Posterior cingulate gyrus (tissue), 11 donors: ENCODE measurements at places on chromosomes 3 and 15.

DNA sequence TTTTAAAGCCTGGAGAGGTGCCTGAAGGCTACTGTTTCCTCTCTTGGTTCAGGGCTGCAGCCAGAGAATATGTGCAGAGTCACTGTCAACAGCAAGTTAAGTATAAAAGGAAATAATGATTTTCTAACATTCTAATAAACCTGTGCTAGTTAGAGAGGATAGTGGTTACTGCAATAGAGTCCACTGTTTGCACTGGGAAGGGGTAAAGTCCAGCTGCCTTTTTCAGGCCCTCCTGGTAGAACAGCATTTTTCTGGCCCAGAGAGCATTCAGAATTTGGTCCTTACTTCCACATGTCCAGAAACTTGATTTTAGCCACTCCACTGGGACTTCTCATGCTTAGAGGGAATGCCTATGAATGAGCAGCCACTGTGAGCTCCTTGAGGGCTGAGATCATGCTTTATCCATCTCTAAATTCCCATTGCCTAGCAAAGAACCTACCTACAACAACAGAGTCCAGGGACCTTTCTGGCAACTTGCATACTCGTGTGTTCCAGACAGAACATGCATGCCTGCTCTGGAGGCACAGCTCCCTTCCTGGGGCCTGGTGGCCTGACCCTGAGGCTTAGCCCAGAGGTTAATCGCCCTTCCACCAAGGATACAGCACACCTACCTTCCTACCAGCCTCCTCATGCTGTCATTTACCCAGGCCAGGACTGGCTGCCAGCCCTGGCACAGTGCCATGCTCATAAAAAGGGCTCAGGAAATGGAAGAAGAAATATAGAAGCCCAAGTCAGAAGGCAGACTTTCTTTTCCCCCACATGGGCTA, 50.3 kb upstream of the ATP13A3 start:
- DNase-seq: no peak

- DNase-seq: no peak
Observed at GRCh38 chr15:77698481-77698880, 65.8 kb upstream of the LINGO1 start.

GRCh38 chr3:162337630-162338029, 841.0 kb downstream of the OTOL1 start:
- no peak for DNase-seq

DNA sequence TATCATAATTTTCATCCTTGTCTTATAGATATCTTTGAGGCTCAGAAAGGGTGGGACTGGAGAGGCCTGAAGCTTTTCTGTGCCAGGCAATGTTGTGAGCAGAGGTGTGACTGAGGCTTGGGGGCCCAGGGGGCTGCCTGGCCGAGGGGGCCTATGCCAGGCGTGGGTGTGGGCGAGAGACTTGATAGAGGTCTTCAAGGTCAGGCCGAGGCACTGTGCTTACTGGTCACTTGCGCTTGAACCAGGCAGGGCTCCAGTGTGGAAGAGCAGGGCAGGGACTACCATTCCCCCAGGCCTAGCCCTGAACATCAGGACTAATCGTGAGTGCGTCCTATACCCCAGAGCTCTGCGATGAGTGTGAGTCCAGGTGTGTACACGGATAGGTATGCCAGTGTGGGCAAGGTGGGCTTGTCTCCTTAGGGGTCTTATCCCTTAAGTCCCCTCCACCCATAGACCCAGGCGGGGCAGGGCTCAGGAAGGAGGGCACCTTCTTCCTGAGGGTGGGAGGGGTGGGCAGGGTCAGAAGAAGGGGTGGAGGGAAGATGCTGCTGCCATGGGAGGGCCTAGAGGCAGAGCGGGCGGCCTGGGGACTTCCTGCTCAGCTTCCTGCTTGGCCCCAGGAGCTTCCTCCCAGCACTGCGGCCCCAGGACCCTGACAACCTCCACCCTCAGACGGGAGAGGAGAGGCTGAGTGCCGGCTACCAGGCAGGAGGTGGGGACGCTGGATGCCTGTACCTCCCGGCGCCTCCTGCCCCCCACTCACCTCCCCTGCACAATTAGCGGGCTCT, 84.7 kb downstream of the LINGO1 start:
- no peak for DNase-seq

DNA sequence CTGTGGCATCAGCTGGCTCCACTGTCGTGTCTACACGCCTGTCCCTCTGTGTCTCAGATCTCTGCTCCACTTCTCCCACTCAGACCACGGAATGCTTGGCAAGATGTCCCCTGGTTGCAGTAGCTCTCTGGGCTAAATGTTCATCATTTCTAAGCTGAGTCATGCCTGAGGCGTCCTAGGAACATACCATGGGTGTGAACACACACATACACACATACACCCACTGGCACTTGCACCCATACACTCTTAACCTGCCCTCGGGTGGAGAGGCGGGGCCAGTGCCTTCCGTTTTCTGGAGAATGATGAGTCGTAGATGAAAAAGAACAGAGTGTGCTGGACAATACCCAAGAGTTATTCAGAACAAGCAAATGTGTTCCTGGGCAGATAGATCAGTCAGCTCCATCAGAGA, 72.4 kb downstream of the SENP2 start:
- peak; percentile 56 for DNase-seq

DNA sequence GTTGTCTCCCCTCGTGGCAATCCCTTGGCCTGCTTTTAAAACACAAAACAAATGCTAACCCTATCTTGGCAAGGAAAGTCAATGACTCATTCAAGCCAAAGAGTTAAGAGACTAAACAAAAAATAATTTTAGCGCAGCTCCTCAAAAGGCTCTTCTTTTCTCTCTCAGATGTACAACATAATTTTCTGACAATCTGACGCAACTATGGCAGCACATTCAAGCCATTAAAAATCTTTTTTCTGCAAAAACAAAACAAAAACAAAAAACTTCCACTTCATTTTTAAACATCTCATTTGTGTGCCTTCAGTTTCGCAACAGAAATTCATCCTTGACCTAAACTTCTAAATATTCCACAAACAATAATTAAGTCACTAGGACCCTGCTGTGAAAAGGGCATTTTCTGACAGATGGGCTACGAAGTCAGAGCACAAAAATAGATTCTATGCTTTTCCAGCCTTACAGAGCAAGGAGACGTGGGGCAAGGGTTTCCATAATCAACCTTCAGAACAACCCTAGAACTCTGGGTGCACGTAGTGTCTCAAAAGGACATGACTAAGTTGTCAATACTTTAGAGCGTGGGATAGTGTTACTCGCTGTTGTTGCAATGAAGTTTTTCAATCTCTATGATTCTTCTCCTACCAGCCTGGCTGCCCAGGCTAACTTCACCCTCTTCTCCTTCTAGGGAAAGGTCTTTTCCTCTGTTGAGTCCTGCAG, 84.3 kb downstream of the MB21D2 start:
- DNase-seq: no peak

GRCh38 chr3:194711913-194712312, 26.2 kb downstream of the FAM43A start:
- no peak for DNase-seq

- no peak for DNase-seq
Observed at GRCh38 chr15:22904736-22905135, 66.3 kb downstream of the NIPA2 start.

- DNase-seq: no peak
Observed at GRCh38 chr15:60090747-60091146, 86.6 kb downstream of the FOXB1 start.

DNA sequence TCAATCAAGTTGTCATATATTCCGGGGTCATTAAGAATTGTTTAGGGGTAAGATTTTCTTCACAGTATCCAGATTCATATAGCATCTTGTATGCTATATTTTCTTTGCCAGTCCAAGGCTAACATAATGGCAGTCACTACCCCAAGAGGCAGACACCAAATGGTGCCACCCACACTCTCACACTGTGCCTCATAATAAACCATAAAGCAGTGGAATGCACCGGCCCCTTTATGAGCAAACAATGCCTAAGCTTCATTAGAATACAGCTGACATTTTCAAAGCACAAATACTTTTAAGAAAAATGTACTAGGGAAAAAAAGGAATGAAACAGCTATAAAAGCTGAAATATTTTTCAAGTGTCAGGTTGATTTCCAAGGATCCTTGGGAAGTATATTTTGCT, 121.6 kb downstream of the TFDP2 start:
- DNase-seq: no peak

DNA sequence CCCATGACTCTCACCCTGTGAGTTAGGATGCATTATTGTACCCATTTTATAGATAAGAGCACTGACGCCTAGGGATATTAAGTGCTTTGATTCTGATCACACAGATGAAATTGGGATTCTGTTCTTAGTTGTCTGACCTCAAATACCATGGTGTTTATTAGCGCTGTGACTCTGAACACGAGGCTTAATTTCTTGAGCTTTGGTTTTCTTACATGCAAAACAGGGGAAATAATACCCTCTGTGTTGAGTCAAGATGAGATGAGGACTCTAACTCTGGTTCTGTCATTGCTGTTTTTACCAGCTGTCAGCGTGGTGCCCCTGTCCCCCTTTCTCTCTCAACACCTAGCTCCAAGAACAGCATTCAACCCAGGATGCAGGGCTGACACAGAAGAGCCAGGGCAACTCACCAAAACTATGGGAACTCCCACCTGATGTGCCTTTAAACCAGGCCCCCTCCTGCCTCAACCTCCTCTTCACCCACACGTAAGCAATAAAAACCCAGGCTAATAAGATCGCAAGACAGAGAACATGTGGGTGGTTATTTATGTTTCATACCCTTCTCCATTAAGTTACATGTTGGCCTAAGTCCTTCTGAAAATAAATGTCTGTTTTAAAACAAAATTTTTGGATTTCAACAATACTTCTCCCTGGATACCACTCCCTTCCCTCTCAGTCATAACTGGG, 100.1 kb upstream of the SPATA12 start:
- no peak for DNase-seq

DNA sequence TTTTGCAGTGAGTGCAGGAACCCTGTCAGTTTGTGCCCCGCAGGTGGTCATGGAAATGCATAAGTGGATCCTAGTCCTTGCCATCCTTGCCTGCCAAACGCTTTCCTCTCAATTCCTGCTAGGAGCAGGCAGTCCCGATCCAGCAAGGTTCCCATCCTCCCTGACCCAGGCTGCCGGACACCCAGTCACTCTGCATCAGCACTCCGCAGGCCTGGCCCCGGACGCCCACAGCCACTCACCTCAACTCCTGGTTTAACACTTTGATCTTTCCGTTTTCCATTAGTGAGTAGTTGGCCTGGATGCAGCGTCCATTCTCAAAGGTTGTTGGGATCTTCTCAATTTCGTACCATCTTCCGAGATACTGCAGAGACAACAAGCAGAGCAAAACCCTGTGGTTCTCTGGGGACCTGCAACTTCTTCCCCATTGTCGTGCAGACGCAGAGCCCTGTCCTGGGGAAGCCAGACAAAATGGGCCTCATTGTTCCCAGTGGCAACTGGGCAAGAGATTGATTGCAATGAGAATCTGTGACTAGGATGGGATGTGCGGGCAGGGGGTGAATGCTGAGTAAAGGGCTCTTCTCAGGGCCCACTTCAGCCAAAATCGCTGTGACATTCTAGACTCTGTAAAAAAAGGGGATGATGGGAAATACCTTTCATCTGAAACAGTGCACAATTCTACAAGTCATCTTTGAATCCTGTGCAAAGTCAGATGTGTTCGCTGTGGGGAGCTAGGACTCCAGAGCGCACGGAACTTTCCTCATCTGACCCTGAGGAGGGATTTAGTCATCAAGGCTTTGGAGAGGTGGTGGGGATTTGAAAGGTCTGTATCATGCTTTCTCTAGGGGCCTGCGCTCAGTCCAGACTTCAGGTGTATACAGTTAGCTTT, 9.9 kb downstream of the APOD start:
- no peak for DNase-seq

- no peak for DNase-seq
Observed at GRCh38 chr15:58434334-58434875, 2.6 kb downstream of the LIPC start.

DNA sequence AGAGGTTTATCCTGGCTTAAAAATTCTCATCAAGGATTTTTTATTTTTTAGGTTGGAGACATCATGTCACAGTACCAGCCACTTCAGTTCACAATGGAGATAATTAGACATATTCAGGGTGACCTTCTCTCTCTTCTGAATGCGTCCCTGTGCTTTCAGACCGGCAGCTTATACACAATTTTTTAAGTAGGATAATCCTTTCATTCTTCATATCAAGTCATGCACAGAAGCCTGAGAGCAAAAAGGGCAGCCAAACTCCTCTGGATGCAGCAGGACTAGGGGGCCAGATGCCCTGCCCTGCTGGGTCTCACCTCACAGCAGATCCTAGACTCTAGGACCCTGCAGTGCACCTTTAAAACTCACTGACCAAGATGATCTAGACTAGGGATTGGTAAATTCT, 210.4 kb downstream of the ERC2 start:
- DNase-seq: no peak

- peak; percentile 26 for DNase-seq
Observed at GRCh38 chr15:45150481-45150880, 20.7 kb downstream of the DUOX1 start.

- no peak for DNase-seq
Observed at GRCh38 chr15:69990566-69991421, 106.9 kb downstream of the TLE3 start.

DNA sequence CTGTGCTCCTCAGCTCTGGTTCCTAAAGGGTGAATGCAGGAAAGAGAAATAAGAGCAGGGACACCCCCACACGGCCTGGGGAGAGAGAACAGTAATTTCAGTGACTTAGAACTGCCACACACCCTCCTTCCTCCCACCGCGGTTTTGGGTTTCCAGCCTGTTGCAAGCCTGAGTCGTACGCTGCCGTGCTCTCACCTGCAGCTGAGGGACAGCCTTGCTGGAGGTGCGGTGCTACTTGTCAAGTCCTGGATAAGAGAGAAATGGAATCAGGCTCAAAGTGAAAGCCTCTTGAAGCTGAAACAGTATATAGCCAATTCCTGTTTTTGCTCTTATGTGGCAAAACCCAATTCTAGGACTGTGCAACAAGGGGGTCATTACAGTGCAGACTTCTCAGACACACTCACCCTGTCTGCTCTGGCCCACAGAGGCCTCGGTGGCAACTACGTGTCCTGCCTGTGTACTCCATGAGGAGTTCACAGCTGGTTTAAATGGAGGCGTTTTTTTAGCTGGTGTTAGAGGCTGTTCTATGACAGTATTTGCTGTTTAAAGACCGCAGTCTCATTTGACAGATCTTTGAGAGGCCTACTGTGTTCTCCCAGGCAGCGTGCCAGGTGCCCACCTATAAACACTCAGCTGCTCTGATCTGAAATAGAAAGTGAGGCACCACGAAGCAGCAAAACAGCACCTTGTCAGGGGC, 42.9 kb downstream of the TBC1D2B start:
- DNase-seq: no peak

- no peak for DNase-seq
Observed at GRCh38 chr3:156814295-156814694, 11.9 kb upstream of the LEKR1 start.

DNA sequence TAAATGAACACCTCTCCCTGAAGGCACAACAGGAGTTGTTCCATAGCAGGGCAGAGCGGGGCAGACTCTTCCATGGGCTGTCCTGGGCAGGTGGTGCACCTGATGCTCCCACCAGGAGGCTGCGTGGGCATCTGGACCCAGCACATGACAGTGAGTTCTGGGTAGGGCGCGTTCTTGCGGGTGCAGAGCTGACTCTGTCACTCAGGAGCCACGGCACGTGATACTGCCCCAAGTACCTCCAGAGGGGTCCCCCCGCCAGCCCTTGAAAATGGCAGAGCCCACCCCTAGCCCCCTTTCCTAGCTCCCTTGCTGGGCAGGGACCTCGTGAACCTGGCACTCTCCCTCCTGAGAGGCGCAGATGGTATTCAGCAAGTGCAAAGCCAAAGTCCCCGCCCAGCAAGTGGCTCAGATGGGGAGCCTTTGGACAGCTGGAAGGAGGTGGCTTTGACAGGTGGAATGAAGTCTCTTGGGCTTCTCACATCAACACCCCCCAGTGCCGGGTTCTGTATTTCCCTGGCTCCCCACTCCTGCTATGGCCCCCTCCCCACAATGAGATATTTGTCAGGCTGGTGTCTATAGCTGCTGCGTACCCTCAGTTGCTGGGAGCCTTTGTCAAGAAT, 172.1 kb downstream of the TBC1D2B start:
- DNase-seq: no peak
